EL (cell line): ENCODE measurements at places on chromosomes 4 and X.

DNA sequence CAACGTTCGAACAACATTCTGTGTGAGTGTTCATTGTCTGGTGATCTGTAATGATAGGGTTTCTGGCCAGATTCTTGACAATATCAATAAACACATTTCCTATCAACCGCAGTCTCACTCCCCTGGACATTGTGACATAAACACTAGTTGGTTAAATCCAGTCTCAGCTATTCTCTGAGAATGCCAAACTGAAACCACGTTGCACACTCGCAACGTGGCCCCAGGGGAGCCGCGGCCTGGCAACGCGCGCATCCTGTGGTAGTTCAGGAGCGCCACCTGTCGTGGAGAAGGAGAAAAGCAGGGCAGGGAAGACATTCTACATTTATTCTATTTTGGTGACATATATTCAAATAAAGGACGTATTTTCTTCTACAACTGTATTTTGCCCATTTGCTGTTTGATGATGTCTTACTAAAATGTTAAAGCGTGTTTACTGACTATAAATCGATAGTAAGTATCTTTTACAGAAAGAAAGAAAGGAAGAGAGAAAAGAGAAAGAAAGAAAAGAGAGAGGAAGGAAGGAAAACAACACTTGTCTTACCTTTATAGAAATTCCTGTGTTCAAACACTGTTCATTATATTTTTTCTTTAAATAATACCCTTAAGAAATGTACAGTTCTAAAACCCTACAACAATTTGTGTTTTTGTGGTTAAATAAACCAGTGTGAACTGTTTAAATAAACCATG is 738.3 kb upstream of the FRG1 start:
- peak; percentile 18 for DNase-seq

- no peak for DNase-seq
Observed at GRCh38 chr4:78638337-78639172, 87.0 kb downstream of the ANXA3 start.

DNA sequence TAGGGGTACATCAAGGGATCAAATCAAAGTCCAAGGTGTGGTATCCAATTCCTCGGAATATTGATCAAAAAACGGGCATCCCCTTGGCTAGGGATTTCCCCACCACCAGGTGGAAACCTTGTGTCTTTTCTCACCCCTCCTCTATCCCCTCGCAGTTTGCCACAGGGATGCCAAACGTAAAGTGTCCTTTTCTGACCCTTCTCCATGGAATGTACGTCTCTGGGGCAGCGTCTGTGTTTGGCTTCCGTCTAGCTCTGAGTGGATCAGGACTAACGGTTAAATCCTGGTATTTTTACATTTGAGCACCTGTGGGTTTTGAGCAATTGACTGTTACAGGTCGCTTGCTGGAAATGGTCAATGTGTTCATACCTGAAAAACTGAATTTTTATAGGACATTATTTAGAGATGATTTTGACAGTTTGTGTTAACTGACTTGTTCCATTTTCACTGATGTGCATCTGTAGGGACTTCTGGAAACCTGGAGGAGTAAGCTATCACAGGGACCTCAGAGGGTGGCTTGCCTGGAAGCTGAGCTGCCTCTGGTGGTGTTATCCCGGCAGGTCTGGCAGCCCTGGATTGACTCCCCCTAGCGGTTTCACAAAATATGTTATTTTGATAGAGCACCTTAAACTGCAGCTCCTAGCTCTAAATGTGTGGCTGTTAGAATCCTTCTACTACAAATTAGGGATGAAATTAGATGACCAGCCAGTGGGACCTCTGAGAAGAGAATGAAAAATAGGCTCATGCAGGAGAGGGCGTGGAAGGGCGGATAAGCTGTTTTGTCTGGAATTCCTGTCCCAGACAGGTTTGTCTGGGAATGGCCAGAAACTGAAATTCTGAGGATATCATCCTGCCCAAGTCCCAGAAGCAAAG is 8.8 kb upstream of the MGST2 start:
- peak; percentile 77 for DNase-seq

- no peak for DNase-seq
Observed at GRCh38 chr4:120838784-120839183, 83.7 kb downstream of the PRDM5 start.

DNA sequence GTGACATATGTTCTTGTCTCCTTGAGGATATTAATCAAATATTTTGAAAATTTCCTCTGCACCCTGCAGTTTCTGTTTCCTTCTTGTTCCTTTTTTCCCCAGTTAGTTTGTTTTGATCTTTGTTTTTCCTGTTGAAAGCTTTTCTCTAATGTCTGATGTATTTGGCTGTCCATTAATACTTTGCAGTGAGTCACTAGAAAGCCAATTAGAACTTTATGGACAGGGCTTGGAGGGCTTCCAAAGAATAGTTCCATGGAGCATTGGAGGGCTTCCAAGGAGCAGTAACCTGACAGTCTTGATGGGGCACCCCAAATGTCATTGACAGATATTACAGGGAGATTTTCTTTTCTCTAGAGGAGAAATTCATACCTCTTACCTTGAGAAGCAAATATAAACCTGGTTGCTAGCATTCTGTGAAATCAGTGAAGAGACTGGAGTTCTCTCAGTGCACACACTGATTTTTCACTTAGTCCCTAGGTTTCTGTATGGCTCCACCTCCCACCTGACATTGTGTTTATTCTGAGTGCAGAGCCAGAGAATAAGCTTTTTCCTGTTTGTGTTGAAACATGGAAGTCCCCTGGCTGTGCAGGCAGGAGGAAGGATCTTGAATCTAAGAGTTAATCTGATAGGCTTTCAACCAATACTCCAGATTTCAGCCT is 26.5 kb downstream of the SPARCL1 start:
- DNase-seq = peak; percentile 64
